ENCODE measurements at places on chromosomes 13 and 19.

GRCh38 chr13:48194379-48194754 lies 38.6 kb upstream of the ITM2B start:
- no peak for DNase-seq

DNA sequence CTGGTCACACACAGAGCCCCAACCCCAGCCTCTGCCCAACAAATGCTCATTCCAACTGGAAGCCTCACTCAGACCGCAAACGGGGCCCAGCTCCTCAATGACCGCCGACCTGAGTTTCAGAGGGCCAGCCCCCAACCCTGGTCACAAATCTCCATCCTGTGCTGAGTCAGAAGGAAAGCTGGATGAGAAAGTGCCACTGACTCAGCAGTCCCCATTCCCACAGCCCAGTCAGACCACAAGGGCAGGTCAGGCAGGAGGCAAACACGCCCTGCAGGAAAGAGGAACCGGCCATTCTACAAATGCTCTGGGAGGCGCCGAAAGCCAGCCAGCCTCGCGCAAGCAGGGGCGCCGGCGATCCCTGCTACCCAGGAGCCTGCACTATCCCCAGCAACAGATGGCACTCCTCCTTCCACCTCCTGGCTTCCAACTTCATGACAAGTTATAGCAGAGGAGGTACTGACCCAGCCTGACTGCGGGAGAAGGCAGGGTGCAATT lies 14.1 kb upstream of the PRKD2 start:
- peak; percentile 50 for DNase-seq

GRCh38 chr13:47110833-47111240 lies 214.0 kb upstream of the HTR2A start:
- DNase-seq = no peak

- no peak for DNase-seq
Measured at GRCh38 chr19:18044825-18045304, 36.9 kb downstream of the ARRDC2 start.

DNA sequence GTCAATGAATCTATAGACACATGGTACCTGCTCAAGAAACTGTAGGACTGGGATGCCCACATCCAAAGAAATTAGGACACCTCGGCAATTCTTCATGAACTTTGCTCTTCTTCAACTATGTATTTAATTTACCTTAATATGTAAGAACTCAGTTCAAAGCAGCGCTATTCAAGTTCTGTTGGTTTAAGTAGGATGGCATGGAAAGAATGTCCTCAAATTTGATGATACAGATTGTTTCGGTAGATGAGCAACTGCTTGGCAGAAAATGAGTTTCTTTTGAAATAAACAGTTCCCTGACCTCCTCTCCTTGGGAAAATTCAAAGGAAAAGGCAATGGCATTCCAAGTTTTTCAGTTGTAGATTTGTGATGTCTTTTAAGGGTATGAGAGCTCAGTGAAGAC lies 36.7 kb downstream of the FGF9 start:
- DNase-seq = no peak

DNA sequence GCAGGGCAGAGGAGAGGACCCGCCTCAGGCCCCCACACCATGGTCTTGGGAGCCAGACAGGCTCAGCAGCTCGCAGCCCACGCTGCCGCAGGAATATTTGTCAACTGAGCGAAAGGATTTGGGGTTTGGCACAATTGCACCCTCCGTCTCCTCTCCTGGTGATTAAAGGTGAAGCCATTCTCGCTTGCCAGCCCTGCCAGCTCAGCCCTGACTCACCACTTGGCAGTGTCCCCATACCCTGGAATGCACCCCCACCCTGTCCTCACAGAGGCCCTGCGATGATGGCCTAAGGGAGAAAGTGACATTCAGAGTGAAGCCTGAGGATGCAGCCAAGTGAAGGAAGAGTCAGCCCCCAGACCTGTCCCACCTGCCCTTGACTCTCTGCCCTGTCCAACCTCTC lies 18.8 kb downstream of the CYTH2 start:
- no peak for DNase-seq

- no peak for DNase-seq
Measured at GRCh38 chr19:35693835-35694599, 10.3 kb upstream of the ZBTB32 start.

DNA sequence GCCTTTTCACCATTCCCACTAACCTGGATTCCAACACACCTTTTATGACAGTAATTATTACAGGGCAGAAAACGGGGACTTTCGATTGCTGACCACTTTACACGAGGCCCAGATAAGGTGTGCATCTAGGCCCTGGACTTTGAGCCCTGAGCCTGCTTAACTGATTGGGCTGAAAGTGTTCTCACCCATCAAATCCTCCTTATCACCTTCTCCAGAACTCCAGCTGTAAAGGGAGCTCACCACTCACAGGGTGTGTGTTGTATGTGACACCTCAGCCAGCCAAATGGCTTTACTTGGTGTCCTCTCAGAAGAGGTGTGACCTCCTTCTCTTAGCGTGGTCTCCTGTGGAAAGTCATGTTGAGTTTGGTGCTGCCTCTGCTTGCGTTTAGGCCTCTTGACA lies 36.5 kb downstream of the SIPA1L3 start:
- no peak for DNase-seq

- DNase-seq = no peak
Measured at GRCh38 chr19:31092274-31092673, 257.0 kb downstream of the TSHZ3 start.

- DNase-seq = peak; percentile 92
Measured at GRCh38 chr13:37492741-37493514, 105.6 kb downstream of the POSTN start.

DNA sequence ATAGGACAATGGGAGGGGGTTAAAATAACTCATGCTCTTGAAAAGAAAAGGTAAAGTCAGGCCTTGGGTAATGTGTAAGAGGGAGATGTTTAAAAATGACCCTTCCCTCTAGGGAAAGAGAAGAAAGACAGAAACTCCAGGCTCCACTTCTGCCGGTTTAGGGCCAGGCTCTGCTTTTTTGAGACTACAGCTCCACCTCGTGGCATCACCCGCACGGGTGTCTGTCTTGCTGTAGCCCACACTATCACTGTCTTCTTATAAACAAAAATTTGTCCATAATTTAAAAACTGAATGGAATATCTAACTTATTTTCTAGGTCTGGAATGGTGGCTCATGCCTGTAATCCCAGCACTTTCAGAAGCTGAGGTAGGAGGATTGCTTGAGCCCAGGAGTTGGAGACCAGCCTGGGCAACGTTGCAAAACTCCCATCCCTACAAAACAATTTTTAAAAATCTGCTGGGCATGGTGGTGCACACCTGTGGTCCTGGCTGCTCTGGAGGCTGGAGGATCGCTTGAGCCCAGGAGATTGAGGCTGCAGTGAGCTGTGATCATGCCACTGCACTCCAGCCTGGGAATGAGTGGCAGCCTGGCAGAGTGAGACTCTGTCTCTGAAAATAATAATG lies 65.1 kb upstream of the GTF3A start:
- DNase-seq = no peak

DNA sequence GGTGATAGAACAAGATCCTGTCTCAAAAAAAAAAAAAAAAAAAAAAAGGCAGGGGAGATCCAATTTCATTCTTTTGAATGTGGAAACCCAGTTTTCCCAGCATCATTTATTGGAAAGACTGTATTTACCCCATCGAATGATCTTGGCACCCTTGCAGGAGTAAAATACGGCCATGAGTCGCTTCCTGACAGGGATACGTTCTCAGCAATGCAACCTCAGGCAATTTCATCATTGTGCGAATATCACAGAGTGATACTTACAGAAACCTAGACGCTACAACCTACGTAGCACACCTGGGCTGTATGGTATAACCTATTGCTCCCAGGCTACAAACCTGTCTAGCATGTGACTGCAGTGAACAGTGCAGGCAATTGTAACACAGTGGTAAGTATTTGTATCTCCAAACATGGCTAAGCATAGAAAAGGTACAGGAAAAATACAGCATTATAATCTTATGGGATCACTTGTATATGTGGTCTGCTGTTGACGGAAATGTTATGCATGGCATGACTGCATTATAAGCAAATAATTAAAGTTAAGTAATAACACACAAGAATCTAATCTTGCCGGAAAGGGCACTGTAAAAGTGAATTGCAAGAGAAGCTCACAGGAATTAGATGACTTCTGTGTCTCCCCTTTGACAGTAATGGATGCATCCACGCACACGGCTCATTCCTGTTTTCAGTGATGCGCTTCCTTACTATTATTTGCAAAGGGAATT lies 24.1 kb downstream of the RFX2 start:
- DNase-seq = no peak

DNA sequence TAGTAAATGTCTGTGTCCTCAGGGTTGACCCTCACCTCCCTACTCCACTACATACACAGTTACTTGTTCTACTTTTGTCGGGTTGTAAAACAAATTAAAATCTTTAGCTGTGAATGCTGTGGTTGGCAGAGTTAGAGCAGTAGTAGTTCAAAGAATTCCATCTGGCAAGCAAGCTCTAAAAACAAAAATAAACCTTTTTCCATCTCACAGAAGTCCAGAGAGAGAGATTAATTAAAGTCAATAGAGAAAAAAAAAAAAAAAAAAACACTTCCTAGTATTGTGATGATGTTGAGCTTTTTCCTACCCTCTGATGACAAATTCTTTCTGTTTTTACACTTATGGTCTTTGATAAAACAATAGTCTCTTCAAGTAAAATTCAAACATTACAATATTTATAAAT lies 338.4 kb downstream of the PCDH17 start:
- no peak for DNase-seq

DNA sequence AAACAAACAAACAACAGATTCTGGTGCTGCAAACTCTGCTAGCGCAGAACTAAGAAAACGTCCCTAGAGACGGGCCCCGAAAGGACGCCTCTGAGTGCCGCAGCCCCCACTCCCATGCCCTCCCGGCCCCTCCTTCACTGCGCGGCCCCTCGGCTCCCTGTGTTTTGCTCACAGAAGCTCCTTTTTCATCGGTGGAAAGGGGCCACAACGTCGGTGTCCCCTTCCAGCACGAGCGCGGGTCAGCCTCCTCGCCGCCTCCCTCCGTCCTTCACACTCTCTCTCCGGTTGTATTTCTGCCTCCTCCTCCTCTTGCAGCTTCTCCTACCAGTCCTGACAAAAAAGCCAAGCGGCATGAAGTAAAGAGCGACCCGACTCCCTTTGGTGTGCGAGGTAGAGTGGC lies 14.8 kb upstream of the F7 start:
- DNase-seq = no peak

GRCh38 chr19:48469934-48470680 lies 938 bp downstream of the CYTH2 start:
- DNase-seq = no peak

GRCh38 chr19:53962887-53963431 lies at the start of gene CACNG8:
TSS of gene CACNG8 (plus strand) at chr19:53962937.
- no peak for DNase-seq

DNA sequence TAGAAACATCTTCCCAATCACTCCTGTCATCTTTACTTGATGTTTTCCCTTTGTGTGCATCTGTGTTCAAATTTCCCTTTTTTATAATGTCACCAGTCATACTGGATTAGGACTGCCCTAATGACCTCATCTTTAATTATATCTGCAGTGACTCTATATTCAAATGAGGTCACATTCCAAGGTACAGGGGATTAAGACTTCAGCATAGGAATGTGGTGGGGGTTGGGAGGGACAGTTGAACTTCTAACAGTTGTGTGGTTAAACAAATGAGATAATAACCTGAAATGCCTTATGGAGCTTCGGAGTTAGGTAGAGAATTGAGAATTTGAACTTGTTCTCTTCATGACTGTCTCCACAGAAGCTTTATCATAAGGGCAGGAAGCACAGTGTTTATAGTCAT lies 23.0 kb downstream of the PAN3 start:
- no peak for DNase-seq

DNA sequence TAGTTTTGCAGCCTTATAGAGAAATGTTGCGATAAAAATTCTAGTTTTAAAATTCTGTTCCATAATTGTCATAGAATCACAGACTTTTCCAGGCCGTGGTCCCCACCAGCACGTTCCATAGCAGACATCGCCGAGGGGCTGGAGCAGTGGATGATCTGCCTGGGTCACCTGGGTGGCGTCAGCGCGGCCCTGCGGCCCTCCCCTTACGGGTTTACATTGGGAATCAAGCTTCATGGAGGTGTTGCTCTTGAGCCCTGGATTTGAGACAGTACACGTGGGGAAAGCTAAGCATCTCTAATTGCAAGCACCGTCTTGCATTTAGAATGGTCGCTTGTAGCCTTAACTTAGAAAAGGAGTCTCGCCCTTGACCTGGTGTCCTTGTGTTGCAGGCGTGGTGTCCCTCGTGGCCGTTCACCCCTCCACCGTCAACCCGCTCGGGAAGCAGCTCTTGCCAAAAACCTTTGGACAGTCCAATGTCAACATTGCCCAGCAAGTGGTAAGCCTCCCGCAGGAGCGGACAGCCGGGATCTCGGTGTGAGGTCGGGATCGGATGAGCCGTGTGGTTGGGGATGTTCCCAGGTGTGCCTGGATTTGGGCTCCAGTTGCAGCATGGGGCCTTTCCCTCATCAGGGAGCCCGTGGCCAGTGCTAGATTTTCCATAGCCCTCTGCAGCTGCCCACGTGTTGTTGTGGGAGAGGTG lies 35.1 kb downstream of the ATP4B start:
- DNase-seq = no peak

DNA sequence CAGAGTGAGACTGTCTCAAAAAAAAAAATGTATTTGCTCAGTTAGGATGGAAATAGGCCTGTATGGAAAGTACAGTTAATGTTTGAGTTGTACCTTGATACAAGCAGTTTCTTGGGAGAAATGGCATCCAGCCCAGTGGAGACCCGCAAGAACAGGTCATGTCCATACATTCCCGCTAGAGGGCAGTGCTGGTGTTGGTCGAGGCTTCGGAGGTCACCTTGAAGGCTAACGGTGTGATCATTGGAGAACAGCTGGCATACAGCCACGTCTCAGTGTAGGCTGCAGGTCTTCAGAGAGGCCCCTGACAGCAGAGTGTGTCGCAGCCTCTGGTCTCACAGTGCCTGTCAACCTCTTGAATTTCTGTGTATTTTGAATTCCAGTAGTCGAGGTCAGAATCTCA lies 7.5 kb downstream of the ZNF610 start:
- DNase-seq = no peak

GRCh38 chr13:80688593-80688992 lies 347.7 kb upstream of the SPRY2 start:
- DNase-seq = no peak

GRCh38 chr19:44792281-44792680 lies 14.6 kb downstream of the CBLC start:
- DNase-seq = no peak

GRCh38 chr13:87426742-87427141 lies 244.4 kb upstream of the SLITRK5 start:
- DNase-seq = no peak

DNA sequence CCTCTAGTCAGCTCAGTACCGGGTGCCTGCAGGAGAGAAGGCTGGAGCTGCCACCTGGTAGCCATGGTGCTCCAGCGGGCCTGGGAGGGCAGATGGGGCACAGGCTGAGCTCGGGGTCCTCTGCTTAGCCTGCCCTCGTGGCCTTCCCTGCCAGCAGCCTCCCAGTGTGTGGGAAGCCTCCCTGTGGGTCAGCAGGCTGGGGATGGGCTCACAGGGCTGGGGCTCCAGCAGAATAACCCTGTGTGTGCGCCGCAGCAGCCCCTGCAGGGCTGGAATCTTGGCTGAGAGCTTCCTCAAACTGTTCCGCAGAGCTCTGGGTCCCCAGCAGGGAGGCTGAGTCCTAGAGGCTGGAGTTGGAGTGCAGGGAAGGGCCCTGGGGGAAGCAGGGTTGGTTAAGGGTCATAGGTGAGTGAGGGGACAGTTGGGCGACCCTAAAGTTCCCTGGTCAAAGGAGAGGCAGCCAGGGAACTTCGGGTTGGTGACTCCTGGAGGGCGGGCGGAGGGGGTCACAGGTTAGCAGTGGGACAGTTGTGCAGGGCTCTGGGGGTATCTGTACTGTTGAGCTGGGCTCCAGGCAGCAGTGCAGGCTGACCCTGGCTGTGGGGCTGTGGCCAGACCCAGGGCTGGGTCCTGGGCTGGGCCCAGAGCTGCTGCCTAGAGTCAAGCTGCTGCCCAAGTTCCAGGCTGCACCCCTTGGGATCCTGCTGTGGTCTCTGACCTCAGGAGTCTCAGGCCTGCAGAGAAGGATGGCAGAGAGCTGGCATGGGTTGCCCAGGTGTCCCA lies 14.0 kb downstream of the ARHGAP33 start:
- no peak for DNase-seq
